Stimulated activated CD4-positive, alpha-beta T cell treated with anti-CD3 and anti-CD28 coated beads, Interleukin-1b, Interleukin-23, amount 100 ng/mL, for 4 hours (primary cell): ENCODE measurements at places on chromosomes 6 and 20.

DNA sequence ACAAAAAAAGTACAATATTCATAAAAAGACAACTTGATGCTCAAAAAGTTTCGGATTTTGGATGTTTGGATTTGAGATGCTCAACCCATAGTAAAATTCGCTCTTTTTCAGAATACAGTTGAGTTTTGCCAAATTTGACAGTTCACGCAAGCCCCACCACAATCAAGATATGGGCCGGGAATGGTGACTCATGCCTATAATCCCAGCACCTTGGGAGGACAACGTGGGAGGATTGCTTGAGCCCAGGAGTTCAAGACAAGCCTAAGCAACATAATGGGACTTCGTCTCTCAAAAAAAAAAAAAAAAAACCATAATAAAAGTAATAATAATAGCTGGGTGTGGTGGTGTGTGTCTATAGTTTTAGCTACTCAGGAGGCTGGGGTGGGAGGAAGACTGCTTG lies 51.3 kb downstream of the PHF20 start:
- DNase-seq: no peak

- DNase-seq: no peak
Measured at GRCh38 chr6:43013097-43013842, 476 bp downstream of the MEA1 start.

GRCh38 chr20:47540443-47541354 lies 39.0 kb downstream of the NCOA3 start:
- DNase-seq: peak; percentile 16

DNA sequence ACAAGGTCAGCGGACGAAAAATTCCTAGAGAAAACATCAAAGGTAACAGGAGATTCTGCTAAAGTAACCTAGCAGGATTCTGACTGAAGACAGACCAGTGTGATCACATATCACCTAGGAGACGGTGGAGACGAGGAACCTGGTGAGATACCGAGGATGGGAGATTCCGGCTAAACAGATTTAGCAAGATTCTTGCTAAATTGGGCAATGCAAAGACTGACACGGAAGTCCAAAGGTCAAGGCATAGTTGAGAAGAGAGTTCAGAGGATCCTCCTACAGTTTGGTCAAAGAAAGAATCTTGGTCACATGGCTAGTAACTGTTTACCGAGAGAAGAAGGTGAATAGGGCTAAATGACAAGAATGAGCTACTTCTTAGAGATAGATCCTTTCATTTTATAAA lies 61.1 kb downstream of the TMEM170B start:
- no peak for DNase-seq

DNA sequence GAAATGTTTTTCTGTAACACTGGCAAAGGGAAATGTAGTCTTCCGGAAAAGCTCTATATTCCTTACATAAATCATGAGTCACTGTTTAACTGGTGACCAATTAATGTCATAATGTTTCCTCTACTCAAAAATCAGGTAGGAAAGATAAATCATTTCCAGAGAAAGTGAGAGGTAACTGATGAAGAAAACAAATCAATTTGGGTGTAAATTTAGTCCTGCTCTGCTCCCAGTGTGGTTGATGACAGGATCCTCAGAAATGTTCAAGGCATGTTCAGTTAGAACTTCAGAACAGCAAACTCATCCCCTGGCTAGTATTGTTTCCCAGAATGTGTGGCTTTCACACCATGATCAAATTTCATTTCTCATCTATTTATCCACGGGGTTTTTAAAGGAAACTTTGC lies 38.8 kb upstream of the SPACA1 start:
- DNase-seq: no peak

- DNase-seq: no peak
Measured at GRCh38 chr6:103538381-103538780, 1321.3 kb downstream of the HACE1 start.

DNA sequence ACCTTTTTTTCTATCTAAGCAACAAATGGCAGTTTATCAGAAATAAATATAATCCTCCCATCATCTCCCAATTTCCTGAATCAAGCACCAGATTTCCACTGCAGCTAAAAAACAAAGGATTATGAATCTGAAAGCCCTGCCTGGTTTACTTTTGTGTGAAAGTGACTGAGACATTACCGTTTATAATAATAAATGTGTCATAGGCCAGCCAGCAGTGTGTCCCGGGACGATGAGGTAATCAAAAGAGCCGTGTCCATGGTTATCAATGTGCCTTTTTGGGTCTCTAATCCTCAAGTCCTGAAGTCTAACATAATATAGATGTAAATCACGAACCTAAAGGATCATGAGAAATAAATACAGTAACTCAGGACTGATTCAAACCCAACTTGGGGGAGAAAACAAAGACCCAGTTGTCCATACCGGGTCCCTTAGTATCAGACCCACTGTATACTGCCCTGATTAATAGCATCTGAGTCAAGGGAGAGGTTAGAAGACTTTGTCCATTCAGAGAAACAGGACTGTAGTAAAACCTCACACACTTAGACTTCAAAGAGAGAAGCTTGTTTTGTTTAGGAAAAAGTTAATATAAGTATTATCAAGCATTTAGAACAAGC lies 149.1 kb downstream of the SASH1 start:
- no peak for DNase-seq

DNA sequence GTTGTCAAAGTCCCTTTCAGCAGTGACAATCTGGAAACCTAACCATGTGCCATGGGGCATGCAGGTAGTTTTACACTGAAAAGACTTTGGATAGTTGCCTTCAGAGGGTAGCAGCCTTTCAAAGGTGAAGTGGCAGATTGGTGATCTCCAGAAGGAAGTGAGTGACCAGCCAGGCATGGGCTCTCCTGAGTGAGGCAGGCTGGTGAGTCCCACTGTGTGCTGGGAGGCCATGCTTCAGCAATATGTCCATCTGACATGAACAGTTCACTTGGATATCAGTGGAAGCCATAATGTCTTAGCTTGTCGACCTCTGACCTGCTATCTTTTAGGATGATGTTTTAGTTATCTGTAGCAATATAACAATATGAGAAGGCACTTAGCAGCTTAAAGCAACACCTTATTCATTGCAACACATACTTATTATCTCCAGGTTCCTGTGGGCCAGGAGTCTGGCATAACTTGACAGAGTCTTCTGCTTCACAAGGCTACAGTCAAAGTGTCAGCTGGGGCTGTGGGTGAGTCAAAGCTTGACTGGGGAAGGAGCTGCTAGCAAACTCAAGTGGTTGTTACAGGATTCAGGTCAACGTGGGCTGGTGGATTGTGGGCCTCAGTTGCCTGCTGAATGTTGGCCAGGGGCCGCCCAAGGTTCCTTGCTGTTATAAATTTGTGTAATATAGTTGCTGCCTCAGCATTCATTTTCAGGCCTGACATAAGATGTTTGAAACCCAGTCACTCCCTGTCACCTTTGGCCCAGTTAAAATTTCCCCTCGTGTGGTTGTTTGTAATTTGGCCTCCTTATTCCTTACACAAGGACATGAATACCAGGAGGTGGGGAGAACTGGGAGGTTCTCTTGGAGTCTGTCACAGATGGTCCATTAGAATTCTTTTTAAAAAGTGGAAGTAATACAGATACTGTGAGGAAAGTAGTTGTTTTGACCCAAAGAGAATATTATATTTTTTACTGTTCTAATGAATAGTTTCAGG lies 100.2 kb downstream of the UST start:
- DNase-seq: no peak

- DNase-seq: no peak
Measured at GRCh38 chr6:55450005-55450404, 122.7 kb downstream of the GFRAL start.

GRCh38 chr6:82741996-82742385 lies 323.6 kb downstream of the UBE3D start:
- DNase-seq: no peak

DNA sequence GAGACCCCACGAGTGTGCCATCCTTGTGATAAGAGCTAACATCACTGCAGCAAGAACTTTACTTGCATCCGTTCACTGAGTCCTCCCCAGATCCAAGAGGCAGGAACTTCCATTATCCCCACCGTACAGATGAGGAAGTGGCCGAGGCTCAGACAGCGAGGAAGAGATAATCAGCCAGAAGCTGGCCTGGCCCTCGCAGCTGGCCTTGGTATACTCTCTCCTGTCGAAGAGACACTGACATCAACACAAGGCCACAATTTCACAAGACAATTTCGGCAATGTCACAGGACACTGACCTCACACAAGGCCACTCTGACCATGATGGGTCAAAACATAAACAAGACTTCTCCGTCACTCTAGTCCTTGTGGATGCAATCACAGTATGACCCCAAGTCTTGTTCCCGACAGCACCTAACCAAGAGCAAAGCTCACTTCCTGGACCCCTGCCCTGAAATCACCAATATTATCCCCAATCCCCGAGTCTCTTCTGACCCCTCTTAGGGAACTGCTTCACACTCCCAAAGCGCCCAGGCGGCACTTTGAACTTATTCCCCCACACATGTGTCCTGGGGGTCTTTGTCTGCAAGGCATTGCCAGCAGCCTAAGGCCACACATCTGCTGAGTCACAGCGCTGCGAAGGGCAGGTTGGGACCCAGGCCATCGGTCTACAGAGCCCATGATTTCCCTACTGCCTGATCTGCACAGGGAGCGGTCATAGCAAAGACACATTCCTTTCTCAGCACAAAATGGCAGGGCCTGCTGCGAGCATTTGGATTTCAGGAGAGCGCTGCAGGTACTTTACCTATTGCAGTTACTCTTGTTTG lies 14.8 kb upstream of the VAPB start:
- DNase-seq: no peak

- DNase-seq: no peak
Measured at GRCh38 chr6:149248693-149249369, 68.7 kb upstream of the TAB2 start.

GRCh38 chr20:53831812-53832211 lies 238.2 kb upstream of the ZNF217 start:
- no peak for DNase-seq

- DNase-seq: no peak
Measured at GRCh38 chr6:137681445-137682009, 185.5 kb upstream of the TNFAIP3 start.

DNA sequence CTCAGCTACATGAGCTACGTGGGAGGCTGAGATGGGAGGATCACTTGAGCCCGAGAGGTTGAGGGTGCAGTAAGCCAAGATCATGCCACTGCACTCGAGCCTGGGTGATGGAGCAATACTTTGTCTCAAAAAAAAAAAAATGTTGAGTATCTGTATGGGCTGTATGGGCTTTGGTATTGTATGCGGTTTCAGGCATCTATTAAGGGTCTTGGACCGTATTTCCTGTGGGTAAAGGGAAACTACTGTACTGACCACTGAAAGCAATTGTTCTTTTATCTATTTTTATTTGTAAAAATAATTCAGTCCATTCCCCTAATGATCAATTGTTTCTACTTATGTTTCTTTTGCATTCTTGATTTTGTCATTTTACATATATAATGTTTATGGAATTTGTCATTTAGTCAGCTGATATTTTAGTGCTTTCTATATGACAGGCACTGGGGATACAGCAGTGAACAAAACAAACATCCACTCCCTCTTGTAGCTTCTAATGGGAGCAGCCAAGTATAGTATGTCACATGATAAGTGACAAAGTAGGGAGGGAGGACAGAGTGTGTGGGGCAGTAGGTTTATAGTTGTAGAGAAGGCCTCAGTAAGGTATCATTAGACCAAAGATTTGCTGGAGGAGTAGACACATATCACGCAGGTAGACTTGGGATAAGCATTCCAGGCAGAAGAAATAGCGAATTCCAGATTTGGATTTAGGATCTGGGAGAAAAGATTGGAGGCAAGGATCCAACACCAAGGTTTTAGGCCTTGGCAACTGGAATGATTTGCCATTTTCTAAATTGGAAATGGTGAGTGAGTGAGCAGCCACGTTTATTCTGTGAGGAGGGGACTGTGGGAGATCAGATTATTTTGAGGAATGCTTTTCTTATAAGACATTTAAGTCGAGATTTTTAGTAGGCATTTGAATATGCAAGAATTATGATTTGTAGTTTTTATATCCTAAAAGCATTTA lies 6.0 kb downstream of the PCMT1 start:
- DNase-seq: no peak
